ENCODE measurements at places on chromosomes 16 and 17.

GRCh38 chr16:71780521-71781089 is 28.0 kb downstream of the AP1G1 start:
- no peak for DNase-seq

DNA sequence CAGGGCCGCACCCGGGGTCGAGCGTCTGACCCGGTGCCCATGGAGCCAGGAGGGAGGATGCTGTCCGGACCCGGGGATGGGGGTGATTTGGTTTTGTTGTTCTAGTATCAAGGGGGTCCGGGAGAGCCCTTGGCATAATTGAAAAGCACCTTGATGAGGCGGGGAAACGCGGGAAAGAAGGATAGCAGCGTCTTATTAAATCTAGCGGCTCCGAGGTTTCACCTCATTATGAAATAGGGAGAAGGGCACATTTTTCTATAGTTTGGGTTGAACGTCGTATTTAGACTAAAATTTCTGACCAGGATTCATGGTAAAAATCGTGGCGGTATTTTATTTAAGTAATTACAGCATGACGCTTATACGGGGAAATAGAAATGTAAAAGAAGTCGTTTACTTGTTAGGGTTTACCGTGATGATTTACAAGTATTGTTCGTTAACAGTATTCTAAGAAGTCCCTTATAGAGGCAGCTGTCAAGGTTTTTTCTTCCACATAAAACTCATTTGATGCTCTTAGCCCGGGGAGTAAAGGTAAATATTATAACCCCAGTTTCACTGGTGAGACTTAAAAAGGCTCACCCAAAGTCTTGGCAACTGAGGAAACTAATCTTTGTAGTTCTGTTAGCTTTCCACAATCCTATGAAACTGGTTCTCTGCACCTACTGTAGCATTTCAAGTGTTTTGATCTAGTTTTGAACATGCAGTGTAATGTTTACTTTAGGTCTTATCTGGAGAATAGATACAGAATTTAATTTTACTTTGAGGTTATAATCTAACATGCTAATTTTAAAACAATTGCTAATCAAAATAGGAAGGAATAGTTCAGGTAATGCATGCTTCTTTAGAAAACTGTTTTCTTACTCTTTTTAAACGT is 756 bp downstream of the LUC7L3 start:
- no peak for DNase-seq

DNA sequence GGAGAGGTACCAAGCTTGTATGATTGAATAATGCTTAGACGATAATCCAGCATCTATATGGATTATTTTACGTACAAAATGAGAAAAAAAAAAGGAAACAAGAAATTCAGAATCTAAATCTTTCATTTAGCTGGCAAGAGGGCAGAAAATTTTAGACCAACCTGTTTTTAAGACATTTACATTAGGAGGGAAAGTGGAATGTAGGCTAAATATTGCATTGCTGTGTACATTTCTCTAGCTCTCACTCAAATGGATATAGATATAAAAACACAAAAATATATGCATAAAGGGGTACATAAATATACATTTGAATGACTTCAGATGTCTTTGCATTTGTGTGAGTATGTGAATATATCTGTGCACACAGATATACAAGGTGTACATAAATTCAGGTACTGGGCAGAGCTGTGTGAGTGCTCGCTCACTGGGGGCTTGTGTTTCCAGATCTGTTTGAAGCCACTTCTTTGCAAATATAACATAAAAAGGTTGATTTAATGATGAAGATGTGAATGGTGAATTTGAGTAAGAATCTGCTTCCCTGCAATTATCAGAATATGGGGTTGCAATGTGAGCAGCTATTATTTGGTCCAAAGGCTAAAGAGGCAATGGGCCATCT is 14.2 kb upstream of the ZFHX3 start:
- no peak for DNase-seq

DNA sequence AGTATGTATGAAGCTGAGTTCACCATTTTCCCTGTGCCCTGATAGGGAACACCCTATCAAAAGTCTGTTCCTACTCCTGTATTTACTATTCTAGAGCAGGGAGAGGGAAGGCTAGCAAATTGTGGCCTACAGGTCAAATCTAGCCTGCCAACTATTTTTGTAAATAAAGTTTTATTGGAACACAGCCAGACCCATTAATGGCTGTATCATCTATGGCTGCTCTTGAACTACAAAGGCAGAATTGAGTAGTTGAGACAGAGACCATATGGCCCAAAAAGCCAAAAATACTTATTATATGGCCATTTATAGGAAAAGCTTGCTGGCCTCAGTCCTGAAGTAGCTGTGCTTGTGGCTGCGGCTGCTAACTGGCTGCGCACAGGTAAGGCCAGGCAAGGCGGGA is 4.3 kb upstream of the ALDOC start:
- no peak for DNase-seq

GRCh38 chr16:66856801-66857200 is 12.6 kb downstream of the CA7 start:
- no peak for DNase-seq

DNA sequence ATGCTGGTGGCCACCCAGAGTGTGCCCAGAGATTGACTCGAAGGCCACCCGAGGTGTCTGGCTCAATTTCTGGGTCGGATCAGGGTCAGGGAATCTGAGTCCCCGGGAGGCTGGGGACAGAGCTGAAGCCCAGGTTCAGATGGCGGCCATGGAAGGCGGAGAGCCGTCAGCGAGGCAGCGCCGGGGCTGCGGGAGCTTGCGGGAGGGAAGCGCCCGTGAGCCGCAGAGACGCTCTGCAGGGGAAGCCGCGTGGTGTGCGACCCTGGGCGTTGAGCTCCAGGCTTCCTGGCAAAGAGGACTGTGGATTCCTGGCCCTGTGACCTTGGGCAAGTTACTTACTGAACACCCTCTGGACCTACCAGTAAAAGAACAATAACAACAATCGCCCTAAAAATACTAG is 518 bp upstream of the SPATA22 start:
- no peak for DNase-seq

DNA sequence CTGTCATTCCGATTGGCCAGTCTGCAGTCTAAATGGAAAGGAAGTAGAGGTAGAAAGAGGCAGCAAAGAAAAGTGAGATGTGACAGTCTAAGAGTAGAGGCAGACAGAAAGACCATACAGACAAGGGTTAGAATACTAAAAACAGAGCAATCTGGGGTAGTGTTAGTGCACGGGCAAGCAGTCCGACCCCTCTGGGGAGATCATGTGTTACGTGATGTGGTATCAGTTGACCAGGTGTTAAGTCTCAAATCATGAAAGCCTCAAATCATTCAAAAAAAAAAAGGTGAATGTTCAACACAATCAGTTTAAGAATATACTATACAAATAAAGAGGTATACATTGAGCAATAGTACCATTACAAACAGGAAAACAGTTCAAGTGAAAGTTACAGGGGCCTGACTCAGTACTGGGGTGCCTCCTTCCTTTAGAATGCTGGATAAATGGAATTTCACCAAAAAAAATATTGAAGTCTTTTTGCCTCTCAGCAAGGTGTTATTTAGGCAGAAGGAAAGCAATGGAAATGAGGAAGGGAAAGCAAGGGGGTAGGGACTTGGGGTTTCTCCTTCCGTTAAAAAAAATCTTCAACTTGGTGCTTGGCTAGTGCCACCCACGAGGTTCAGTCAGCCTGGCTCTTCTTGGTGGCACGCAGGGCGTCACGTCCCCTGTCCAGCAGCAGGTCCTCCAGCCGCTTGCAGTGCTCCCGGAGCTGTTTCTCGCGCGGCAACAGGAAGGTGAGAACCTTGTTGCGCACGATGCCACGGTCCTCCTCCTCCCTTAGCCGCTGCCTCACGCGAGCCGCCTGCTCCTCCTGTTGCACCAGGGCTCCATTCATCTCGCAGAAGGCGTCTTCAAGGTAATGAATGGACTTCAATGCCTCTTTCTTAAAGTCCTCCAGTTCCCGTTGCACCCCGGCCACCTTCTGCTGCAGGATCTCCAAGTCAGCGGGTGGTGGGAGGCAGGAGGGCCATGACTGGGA is 616 bp downstream of the CCDC182 start:
- DNase-seq, result no peak

GRCh38 chr17:41140360-41141131 is at the start of gene KRTAP4-6:
TSS of gene KRTAP4-6 (minus strand) at chr17:41140544. CDS start at chr17:41140487, 57 bp downstream.
- DNase-seq, result no peak

DNA sequence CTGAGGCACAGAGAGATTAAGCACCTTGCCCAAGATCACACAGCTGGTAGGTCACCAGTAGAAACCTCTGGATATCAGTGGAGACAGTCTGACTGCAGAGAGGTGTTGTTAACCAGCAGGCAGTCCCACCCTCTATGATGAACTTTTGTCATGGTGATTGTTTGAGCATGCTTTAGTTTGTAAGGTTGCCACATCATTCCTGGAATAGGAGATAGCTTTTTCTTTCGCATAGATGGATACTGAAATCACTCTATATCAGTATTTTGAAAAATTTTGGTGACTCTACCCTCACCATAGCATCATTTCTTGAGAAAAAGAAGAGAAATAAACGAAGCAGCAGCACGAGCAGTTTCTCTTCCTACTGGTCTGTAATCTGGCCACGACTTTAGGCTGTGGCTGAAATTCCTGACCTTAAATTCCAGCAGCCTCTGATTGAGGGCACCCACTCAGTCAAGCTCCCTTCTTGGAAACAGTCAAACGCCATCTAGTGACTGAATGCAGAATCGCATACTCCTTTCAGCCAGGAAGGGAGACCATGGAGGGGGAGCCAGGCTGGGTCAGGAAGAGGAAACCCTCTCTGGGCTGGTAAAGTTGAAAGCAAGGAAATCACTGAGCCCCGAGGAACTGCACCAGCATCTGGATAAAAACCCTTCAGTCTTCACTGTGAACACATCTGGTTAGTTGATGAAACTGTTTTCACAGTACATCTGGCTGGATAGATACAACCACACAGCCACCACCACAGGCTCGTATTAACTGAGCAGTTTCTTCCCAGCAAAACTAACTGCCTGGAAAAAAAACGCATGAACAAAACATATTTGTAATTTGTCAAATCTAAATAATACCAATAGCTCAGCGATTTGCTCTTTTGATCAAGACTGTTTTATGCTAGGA is 108.5 kb upstream of the XYLT1 start:
- DNase-seq, result peak; percentile 38

- no peak for DNase-seq
Measured at GRCh38 chr17:36972186-36972700, 23.5 kb downstream of the AATF start.

DNA sequence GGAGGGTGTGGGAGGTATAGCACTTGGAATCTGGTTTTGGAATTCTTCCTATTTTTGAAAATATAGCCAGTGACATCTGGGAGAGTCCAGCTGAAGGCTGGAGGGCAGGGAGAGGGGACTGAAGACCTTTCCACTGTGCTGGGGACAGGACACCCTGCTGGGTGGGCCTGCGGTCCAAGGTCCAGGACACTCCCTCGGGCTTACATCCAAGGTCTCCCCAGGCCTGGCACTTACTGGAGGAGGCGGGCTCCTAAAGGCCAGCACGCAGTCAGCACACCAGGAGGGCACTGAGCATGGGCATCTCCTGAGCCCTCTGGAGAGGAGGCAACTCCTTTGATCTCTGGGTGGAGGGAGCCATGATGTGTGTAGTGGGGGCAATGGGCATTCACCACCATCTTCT is 35.5 kb upstream of the ETV4 start:
- no peak for DNase-seq
